ENCODE measurements at places on chromosomes 2 and 18.
A peak's percentile ranks its signal among the peaks of the same experiment; 100 is the strongest.

DNA sequence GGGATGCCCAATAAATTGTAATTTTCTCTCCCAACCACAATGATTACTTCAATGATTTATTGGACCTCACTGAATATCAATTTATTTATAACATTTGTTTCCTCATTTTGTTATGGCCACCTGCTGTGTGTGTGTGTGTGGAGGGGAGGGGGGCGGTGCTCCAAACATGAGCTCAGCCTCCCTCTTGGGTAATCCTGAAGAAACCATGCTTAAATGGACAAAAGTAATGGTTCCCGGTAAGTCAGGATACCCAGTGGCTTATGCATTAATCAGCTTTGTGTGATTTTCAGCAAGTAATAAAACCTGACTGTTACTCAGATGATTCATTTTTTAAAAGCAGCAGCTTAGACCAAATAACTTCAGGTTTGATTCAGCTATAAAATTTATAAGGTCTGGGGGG lies 495.1 kb upstream of the MEX3C start:
- DNase-seq = no peak

GRCh38 chr2:183505911-183506310 lies 381.7 kb downstream of the NUP35 start:
- DNase-seq = no peak

GRCh38 chr2:45938649-45939511 lies 287.4 kb downstream of the PRKCE start:
- peak; percentile 54 for DNase-seq

DNA sequence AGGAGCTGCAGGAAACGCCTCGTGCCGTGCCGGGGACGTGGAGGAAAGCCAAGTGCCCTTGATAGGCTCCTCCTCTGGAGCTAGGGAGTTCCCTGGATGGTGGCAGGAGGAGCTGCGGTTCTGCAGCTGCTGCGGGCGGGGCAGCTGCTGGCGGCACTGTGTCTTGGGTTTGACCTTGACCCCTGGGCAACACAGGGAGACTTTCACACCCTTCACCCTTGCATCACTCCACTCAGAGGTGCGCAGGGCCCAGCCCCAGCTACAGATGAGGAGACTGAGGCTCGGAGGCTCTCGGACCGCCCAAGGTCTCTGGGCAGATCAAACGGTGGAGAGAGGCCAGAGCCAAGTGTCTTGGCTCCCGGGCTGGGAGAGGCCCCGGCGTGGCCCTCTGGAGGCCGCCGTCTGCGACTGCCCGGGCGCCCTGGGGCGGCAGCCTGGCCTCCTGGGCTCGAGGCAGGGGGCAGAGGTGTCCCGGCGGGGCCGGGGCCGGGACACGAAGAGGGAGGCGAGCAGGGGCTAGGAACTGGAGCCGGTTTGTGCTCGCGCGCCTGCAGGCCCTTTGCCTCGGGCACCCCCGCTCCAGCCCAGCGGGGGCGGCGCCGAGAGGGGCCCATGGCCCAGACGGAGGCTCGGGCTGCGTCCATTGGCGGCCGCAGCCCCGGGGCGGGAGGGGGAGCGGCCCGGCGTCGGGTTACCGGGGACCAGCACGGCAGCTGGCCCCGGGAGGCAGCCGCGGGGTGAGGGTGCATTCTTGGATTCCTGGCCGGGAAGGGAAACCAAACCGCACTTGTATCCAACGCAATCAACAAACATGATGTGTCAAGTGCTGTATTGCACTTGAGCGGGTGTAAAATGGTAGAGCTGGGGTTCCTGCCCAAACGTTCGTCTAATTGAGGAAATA lies 129.6 kb upstream of the SLC1A4 start:
- DNase-seq = no peak

- no peak for DNase-seq
These were observed 68.6 kb upstream of the COL5A2 start for GRCh38 chr2:189248141-189248540.

- DNase-seq = no peak
These were observed 54.8 kb downstream of the KCNS3 start for GRCh38 chr2:17933256-17933655.

GRCh38 chr18:46290440-46291020 lies 186.3 kb downstream of the HAUS1 start:
- DNase-seq = no peak
